ENCODE measurements at places on chromosomes 2 and 18.
A peak's percentile ranks its signal among the peaks of the same experiment; 100 is the strongest.

GRCh38 chr2:140424471-140424870 lies 1644.3 kb upstream of the NXPH2 start:
- no peak overlapping the region for H3K4me3 ChIP-seq
- no peak overlapping the region for H3K27ac ChIP-seq
- no peaks in the 10 kb centered on the region for H3K36me3 ChIP-seq
- no peaks in the 10 kb centered on the region for H3K27me3 ChIP-seq
- no peak for DNase-seq

DNA sequence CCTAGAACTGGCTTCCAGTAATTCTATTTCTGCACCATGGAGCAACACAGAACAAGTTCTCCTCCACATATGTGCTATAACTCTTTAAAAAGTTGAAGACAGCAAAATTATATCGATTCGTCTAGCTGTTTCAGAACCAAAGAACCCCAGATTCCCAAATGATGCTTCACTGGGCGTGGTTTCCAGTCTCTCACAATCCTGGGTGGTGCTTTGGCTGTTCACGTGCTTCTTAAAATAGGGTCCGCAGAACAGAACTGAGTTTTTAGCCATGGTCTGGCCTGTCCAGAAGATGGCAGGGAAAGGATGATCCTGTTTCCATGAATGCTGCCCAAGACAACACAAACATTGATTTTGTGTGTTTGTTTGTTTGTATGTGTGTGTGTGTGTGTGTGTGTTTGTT lies 37.6 kb upstream of the PARD3B start:
- DNase-seq: no peak
- no peak overlapping the region for H3K27ac ChIP-seq
- H3K4me3 ChIP-seq: no peak overlapping the region
- no peaks in the 10 kb centered on the region for H3K27me3 ChIP-seq
- H3K4me1 ChIP-seq: peaks cover 17% of the 10 kb centered on the region

DNA sequence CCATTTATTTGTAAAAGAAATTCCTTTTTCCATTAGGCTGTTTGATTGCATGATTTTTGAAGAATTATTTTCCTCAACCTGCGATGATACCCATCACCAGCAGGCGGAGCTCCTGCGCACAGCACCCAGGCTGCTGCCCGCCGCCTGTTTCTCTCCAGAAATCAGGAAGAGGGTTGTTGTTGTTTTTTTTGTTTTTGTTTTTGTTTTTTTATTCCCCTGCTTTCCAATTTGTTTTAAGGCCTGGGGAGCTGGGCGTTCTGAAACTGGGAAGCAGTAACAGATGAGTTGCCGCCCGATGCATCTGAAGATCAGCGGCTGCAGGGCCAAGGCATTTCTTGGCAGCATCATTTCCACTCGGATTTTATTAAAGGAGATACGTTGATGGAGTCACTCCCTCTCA lies 132.1 kb downstream of the MBP start:
- H3K36me3 ChIP-seq: no peaks in the 10 kb centered on the region
- H3K27me3 ChIP-seq: peaks cover 4% of the 10 kb centered on the region
- no peak overlapping the region for H3K27ac ChIP-seq
- DNase-seq: no peak

DNA sequence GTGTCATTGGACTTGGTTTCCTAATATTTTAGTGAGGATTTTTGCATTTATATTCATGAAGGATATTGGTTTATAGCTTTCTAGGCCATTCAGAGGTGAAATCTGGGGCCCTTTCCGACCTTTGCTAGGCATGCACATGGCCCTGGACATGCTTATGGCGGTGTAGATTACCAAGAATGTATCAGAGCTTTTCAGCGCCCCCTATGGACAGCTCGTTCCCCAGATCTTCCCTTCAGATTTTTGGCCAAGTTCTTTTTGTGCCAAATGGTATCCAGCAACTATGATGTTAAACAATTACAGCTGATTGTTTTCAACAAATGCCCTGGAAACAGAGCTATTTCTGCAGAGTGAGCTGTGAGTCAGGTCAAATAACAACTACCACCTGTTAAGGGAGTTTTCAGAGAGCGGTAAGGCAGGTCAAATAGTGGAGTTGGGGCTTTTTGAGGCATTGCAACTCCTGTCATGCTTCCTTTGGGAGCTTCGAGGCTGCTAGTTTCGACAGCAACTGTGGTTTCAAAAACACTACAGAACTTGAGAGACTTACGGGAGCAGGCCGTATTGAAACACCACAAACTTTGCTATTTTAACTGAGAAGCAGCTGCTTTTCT lies 188.3 kb downstream of the ZNF516 start:
- no peaks in the 10 kb centered on the region for H3K36me3 ChIP-seq
- DNase-seq: no peak
- no peaks in the 10 kb centered on the region for H3K4me1 ChIP-seq
- H3K27me3 ChIP-seq: no peaks in the 10 kb centered on the region
- H3K4me3 ChIP-seq: no peak overlapping the region

DNA sequence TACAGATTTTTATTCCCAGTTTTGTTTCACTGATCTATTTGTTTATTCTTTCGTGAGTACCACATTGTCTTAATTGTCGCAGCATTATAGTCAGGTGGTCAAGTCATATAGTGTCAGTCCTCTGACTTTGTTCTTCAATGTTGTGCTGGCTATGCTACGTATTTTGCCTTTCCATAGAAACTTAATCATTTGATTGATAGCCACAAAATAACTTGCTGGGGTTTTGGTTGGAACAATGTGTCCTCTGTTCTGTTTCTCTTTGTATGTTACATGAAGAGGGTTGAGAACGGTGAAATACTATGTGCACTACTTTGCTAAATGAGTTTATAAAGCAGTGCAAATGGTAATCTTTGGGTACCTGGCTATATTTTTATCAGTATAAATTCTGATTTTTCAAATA lies 64.9 kb upstream of the TTC27 start:
- peaks cover 46% of the 10 kb centered on the region for H3K36me3 ChIP-seq
- no peaks in the 10 kb centered on the region for H3K27me3 ChIP-seq
- H3K4me1 ChIP-seq: no peaks in the 10 kb centered on the region
- H3K27ac ChIP-seq: no peak overlapping the region
- H3K4me3 ChIP-seq: no peak overlapping the region

- DNase-seq: no peak
- H3K27me3 ChIP-seq: no peaks in the 10 kb centered on the region
- H3K4me1 ChIP-seq: peaks cover 5% of the 10 kb centered on the region
- peaks cover 7% of the 10 kb centered on the region for H3K36me3 ChIP-seq
Measured at GRCh38 chr2:75577280-75577679, 16.5 kb upstream of the EVA1A start.

GRCh38 chr2:171185941-171186340 lies 25.2 kb upstream of the TLK1 start:
- H3K27me3 ChIP-seq: no peaks in the 10 kb centered on the region
- H3K27ac ChIP-seq: peak overlapping the region; percentile 38
- H3K4me3 ChIP-seq: no peak overlapping the region
- peaks cover 16% of the 10 kb centered on the region for H3K4me1 ChIP-seq
